Naive thymus-derived CD4-positive, alpha-beta T cell (primary cell): ENCODE measurements at places on chromosomes 2 and 18. TPM values are rescaled to one million over a fixed set of nuclear protein-coding genes. Genes with fewer than 3 reads are reported as not detected.

The RAD51AP2 gene
- not detected for total RNA-seq

The LOXHD1 gene
- 0.34 TPM for total RNA-seq

The NDUFV2 gene
- total RNA-seq: 127 TPM

The NEDD4L gene
- total RNA-seq: 10.3 TPM

The POTEJ gene
- total RNA-seq: not detected in 2 replicates

The TXNDC2 gene
- not detected for total RNA-seq

The PPP1R1C gene
- total RNA-seq: not detected

The TNFRSF11A gene
- total RNA-seq: 0.19 TPM

The DNAH6 gene
- 0.41 and 0.73 TPM in 2 replicates for total RNA-seq

The SPR gene
- total RNA-seq: not detected
